Stimulated activated CD4-positive, alpha-beta T cell treated with anti-CD3 and anti-CD28 coated beads, Interleukin-1b, Interleukin-23, amount 100 ng/mL, for 1 hour (primary cell): ENCODE measurements at places on chromosomes 16 and 17.

- no peak for DNase-seq
Measured at GRCh38 chr17:82470065-82470464, 11.5 kb downstream of the NARF start.

- DNase-seq: no peak
Measured at GRCh38 chr16:67006930-67007658, 18.7 kb downstream of the CES4A start.

DNA sequence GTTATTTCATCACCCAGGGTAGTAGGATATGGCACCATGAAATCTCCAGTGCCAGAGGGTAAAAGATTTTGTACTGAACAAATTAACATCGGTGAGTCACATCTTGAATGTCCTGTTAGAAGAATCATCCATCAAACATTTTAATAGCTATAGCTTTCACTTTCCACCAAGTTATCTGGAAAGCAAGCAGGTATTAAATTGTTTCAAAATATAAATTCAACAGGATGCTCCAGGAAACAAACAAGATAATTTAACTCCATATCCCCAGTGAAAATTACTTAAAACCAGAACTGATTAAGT is 2.4 kb downstream of the VEZF1 start:
- DNase-seq: no peak

DNA sequence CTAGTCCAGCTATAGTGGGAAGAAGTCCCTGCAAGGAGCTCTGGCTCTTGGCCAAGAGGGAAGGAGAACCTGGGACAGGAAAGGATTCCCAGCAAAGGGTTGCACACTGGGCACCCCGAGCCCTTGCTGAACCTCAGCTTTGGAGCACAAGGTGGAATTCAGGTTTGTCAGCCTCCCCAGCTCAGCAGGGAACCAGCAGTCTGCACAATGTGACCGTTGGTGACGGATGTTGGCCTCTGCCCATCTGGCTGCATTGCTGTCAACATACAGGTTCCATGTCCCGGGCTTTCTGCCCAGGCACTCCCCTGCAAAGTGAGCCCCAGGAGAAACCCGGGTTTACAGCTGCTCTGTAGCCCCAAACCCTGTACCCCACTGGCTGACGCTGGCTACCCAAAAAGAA is 6.7 kb downstream of the RPRML start:
- DNase-seq: no peak

DNA sequence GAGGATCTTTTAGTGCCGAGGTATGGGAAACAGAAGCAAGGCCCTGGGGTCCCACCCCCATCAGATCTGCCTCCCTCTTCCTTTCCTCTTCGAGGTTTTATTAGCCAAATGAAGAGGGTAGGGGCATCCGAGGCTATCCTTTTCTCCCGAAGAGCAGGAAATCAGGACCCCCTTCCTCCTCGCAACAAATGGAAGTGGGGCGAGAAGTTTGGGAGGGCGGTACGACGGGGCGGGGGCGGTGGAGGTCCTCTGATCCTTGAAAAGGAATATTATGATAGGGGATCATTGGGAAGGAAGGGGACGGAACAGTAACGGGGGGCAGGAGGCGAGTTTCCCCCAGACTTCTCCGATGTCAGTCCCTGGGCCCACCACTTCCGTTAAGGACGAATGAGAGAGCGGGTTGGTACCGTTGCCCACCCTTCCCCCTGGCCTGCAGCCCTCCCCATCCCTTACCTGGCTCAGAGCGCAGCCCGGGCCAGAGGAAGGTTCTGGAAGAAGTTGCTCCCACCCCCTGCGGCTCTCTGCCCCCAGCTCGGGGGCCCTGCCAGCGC is 309 bp downstream of the FOXJ1 start:
- DNase-seq: no peak

GRCh38 chr16:6247775-6248174 is 1084.9 kb upstream of the RBFOX1 start:
- DNase-seq: no peak

DNA sequence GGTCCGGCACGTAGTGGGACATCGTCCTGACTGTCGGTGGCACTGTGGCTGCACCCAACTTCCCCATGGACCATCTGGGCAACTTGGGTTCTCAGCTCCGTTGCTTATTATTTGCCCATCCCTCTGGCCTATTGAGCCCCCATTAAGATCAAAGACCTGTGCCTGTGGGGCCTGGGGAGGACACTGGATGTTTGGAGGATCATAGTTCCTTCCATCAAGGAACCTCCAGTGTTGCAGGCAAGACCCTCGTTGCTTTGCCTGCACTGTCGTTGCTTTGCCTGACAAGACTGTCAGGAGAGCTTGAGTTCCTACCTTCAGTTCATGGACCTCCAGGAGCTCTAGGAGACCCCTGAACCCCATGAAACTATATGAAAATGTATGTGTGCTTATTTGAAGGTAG is 127.2 kb downstream of the CCDC144A start:
- DNase-seq: no peak

GRCh38 chr17:50264263-50265113 is 9.8 kb upstream of the TMEM92 start:
- no peak for DNase-seq

- no peak for DNase-seq
Measured at GRCh38 chr17:47707056-47707804, 13.3 kb downstream of the TBKBP1 start.

DNA sequence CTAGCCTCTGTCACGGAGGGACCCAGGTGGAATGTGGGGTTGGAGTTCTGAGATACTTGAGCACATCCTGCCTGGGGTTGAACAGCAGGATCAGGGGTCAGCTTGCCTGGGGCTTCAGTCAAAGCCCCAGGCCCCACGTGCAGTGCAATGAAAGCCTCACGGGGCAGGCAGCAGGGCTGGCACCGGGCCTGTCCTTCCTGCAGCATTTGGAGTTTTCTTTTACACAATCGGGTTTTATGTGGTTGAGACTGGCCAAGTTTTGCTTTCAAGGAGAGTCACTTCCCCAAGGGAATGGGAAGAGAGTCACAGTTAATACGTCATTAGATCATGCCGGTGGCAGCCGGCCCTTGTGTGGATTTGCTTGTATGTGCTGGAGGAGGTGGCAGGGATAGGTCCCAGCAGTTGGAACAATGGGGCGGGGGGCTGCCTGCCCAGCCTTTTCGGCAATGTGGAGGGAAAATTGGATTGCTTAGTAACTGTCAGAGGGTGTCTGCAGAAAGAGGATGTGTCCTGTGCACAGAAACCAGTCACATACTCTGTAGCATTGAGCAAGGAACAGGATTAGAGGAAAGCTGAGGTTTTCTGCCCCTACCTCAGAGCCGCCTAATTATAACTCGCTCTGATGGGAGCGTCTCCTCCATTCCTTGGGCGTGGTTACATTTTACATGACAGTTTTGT is 4.5 kb downstream of the RMI2 start:
- DNase-seq: no peak

- peak; percentile 68 for DNase-seq
Measured at GRCh38 chr17:82882715-82883418, 43.0 kb upstream of the ZNF750 start.

GRCh38 chr17:21131137-21131536 is 4.4 kb downstream of the DHRS7B start:
- no peak for DNase-seq

DNA sequence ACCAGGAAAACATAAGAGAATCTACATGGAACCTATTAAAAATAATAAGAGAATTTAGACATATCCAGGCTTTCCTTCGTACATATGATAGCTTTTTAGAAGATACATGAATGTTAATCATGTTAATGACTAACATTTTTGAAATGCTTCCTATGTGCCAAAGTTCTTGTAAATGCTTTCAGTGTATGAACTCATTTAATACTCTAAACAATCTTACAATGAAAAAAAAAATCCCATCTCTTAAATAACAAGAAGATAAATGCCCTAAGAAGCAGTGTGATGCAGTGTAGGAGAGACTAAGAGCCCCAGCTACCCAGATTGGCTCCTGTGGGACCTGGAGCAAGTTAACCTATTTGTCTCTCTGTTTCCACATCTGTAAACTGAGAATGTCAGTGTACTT is 220.4 kb upstream of the MYOCD start:
- no peak for DNase-seq

- peak; percentile 8 for DNase-seq
Measured at GRCh38 chr17:77645072-77646045, 313.1 kb upstream of the TNRC6C start.

DNA sequence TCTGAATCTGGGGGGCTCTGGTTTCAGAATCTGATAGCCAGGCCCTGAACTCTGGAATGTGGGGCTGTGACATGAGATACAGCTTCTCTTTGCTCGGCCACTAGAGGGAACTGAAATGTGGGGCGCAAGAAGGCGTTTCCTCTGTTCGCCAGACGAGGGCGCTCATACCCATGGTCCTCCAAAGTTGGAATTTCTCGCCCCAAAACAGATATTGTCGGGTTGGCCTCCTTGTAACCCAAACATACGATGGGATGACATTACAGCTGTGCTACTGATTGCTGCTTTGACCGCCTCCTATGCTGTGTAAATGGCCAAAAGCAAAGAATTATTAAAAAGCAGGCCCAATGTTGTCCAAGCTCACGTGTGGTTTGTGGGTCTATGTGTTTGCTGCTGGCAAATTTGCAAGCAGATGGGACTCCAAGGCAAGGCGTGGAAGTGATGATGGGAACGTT is 13.1 kb upstream of the MSI2 start:
- DNase-seq: peak; percentile 59

DNA sequence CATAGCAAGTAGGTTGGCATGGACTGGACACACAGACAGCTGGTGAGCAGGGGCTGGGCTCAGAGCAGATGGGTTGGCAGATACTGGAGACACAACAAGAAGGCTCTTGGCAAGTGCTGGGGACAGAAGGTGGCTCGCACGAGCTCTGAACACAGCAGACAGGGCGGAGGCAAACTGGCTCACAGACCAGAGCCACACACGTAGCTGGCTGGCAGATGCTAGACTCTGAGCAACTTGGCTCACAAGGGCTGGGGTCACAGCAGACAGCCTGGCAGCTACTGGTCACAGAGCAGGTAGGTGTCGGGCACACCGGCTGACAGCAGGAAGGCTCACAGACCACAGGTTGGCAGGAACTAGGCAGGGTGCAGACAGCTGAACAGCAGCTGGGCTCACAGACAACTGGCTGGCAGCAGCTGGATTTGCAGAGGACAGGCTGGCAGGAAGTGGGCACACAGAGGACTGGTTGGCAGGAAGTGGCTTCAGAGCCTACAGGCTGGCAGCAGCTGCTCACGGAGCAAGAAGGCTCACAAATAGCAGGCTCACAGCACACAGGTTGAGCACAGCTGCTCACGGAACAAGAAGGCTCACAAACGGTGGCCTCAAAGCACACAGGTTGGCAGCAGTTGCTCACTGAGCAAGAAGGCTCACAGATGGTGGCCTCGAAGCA is 725 bp downstream of the KRTAP16-1 start:
- DNase-seq: peak; percentile 74

DNA sequence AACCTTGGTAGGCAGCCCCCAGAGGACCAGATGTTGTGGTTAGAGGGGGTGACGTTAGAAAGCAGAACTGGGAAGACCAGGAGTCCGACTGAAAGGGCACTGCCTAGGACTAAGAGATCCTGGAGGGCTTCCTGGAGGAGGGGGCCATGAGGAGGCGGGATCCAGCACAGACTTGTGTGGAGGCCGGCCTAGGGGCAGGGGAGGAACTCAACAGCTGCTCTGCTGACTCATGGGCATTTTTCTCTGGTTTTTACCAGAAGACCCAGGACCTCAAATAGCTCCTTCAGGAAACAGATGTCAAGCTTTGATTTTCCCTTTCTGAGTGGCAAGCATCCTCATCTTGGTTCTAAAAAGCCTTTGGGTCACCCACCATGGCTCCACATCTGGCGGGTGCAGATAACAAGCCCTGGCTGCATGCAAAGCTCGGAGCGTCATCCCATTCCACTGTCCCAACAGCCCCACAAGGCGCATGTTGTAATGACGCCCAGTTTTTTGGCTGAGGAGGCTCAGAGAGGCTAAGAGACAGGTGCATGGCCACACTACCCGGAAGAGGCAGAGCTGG is 29.0 kb downstream of the IL21R start:
- no peak for DNase-seq

- DNase-seq: no peak
Measured at GRCh38 chr16:11058832-11059231, 114.5 kb downstream of the CLEC16A start.

- no peak for DNase-seq
Measured at GRCh38 chr17:42751628-42752027, 6.8 kb upstream of the EZH1 start.

DNA sequence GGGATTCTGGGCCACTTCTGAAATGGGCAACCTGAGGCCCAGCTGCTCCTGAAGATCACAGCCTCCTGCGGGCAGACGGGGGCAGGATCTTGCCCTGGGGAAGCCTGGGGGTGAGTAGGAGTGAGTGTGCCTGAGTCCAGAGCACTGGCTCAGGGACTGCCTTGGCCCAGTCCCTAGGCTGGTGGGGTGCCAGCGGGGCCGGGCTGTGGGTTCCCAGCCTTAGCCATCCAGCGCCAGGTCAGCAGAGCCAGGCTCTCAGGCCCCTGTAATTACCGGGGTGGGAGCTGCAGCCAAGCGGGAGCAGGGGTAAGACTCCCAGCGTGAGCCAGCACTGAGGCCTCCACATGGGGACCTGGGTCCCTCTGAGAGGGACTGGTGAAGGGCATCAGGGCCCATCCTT is 8.2 kb downstream of the SPNS2 start:
- no peak for DNase-seq

GRCh38 chr17:6195123-6195522 is 124.9 kb downstream of the WSCD1 start:
- no peak for DNase-seq

DNA sequence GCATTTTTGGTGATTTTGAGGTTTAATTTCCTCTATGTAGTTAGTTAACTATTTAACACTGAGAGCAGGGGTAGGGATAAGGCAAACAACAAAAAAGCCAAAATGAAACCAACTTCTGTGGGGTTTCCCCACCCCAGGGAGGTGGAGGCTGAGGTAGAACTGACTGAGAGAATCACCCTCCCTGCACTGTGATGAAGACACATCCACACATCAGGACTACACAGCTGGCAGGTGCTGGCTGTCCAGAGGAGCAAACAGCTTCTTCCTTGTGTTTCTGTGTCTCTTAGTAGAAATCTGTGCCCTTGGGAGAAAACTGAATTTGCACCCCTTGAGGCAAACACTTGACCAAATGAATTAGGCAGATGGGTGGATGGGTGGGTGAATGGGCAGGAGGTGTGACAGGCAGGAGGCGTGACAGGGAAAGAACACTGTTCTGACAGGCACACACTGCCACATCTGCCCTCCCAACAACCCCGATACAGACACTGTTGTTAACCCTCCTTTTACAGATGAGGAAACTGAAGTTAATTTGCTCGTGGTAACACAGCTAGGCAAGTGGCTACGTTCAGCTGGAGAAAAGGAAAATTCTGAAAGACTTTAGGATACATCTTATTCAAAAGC is 62.9 kb upstream of the AMZ2 start:
- no peak for DNase-seq

GRCh38 chr17:77453613-77454241 is 313.0 kb downstream of the SEC14L1 start:
- DNase-seq: no peak
